ENCODE measurements at places on chromosomes 1 and 21. TPM values are rescaled to one million over a fixed set of nuclear protein-coding genes. Genes with fewer than 3 reads are reported as not detected.

DNA sequence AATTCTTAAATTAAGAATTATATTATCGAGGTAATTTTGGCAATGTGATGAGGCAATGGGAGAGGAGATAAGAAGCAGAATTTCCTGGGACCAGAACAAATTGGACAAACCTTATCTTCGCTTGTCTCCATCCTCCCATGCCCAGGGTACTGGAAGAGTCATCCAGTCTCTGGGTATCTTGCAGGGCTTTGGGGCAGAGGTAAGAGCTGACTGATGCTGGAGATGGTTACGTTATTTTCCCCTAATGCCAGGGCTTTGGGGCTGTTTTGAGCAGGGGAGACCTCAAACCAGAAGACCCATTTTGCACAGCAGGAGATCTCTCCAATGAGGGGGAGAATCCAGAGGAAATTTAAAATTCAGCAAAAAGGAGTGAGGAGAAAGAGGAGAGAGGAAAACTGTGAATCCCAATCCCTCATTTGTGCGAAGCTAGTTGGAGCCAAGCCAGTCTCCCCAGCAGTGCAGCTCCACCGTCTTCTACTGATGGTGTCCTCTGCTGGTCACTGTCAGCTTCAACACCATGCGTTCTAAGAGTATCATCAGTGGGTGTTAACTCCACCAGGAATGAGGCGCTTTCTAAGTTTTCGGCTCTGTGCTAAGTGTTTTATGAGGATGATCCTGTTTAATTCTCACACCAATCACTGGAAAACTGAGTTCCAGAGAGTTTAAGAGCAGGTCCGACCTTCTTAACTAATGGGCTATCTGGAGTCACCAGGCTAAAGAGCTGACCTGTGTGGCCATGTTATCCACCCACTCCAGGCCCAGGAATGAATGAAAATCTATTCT is 86.8 kb upstream of the CD34 start:
- H3K36me3 ChIP-seq, result no peaks in the 10 kb centered on the region
- peaks cover 3% of the 10 kb centered on the region for H3K4me1 ChIP-seq
- DNase-seq, result peak; percentile 81
- no peaks in the 10 kb centered on the region for H3K27me3 ChIP-seq
- H3K4me3 ChIP-seq, result no peak overlapping the region
- no peak overlapping the region for H3K27ac ChIP-seq

DNA sequence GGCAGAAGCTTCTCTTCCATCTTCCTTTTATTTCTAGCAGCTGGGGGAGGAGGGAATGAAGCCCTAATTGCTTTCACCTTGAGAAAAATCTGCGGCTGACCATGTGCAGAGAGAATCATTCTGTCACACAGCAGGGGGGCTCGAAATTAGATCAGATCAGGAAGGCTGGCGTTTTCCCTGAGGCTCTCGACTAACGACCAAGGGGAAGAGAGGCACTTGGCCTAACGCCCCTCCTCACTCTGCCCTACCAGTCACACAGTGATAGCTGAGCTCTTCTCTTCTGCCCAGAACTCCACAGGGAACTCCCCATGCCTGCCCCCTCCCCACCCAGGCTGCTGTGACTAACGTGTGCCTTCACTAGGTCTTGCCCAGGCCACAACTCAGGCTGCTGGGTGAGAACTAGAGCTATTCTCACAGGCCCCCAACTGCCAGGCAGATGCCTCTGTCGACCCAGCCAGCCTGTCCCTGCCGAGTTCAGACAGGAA is 26.5 kb upstream of the KHDRBS1 start:
- no peak overlapping the region for H3K4me3 ChIP-seq
- H3K27ac ChIP-seq, result no peak overlapping the region
- no peaks in the 10 kb centered on the region for H3K36me3 ChIP-seq
- H3K4me1 ChIP-seq, result peaks cover 10% of the 10 kb centered on the region

- H3K4me1 ChIP-seq, result no peaks in the 10 kb centered on the region
- peak; percentile 34 for DNase-seq
- H3K27ac ChIP-seq, result no peak overlapping the region
- H3K27me3 ChIP-seq, result no peaks in the 10 kb centered on the region
Observed at GRCh38 chr1:27179379-27179778, 24.5 kb upstream of the SLC9A1 start.

GRCh38 chr1:235806123-235806522 is 60.6 kb downstream of the LYST start:
- DNase-seq, result no peak
- peaks cover 25% of the 10 kb centered on the region for H3K36me3 ChIP-seq
- no peak overlapping the region for H3K27ac ChIP-seq
- no peaks in the 10 kb centered on the region for H3K4me1 ChIP-seq
- H3K27me3 ChIP-seq, result no peaks in the 10 kb centered on the region
- H3K4me3 ChIP-seq, result no peak overlapping the region

C8A gene
- not detected for total RNA-seq

SMPDL3B gene
- 16.5 TPM for total RNA-seq

GRCh38 chr1:10838541-10838940 is 42.1 kb upstream of the CASZ1 start:
- no peak overlapping the region for H3K4me3 ChIP-seq
- H3K4me1 ChIP-seq, result no peaks in the 10 kb centered on the region
- no peaks in the 10 kb centered on the region for H3K36me3 ChIP-seq
- H3K27me3 ChIP-seq, result peaks cover 4% of the 10 kb centered on the region
- H3K27ac ChIP-seq, result no peak overlapping the region

SOAT1 gene
- total RNA-seq, result 41.6 TPM

DNA sequence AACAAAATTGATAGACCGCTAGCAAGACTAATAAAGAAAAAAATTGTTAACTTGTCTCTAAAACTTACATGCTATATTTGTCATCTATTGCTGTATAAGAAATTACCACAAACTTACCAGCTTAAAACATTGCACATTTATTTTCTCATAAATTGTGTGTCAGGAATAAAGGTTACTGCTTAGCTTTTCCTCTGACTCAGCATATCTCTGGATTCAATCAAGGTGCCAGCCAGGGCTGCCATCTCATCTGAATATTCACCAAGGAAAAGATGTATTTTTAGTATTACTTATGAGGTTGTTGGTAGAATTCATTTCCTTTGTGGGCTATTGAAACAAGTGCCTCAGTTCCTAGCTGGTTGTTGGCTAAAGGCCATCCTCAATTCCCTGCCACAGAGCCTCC is 912.6 kb upstream of the NEGR1 start:
- no peak overlapping the region for H3K27ac ChIP-seq
- H3K36me3 ChIP-seq, result no peaks in the 10 kb centered on the region
- H3K27me3 ChIP-seq, result no peaks in the 10 kb centered on the region
- DNase-seq, result no peak
- H3K4me3 ChIP-seq, result no peak overlapping the region
- no peaks in the 10 kb centered on the region for H3K4me1 ChIP-seq
